Lung (tissue), 17 donors: ENCODE measurements at places on chromosomes 5 and 9.

DNA sequence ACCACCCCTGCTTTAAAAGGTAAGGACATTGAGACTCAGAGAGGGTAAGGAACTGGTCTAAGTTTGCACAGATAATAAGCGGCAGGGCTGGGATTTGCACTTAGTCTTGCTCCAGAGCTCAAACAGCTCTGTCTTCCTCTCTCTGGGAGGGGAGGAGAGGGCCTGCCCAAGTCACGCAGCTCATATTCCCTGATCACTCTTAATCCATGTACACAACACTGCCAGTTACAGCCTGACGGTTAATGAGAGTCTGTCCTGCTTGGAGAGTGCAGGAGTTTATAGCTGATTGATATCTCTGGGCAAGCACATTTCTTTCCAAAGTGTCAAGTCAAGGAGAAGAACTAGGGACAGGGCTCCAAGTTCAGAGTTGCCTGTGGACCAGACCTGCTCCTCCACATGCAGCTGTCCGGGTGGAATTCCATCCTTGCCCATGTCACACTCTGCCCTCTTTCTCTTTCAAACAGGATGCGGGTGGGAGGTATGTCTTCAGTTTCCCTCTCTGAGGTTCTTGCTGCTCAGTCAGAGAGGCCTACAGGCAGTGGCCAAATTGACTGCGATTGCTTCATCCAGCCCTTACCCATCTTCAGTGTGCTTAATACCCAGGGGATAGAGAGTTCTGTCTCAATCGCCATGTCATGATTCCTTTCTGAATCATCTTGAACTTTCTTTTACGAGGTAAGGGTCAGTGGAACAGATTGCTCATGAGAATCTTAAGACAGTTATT lies 54.5 kb downstream of the GALNT12 start:
- no peak for DNase-seq

DNA sequence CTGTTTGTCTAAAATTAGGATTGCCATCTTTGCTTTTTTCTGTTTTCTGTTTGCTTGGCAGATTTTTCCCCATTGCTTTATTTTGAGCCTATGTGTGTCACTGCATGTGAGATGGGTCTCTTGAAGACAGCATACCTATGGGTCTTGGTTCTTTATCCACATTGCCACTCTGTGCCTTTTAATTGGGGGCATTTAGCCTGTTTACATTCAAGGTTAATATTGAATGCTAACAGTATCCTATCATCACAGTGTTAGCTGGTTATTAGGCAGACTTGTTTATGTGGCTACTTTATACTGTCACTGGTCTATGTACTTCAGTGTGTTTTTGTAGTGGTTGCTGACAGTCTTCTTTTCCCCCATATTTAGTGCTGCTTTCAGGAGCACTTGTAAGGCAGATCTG lies 67.3 kb downstream of the ISOC1 start:
- DNase-seq, result no peak

GRCh38 chr5:52684051-52684450 lies 103.7 kb upstream of the ITGA1 start:
- no peak for DNase-seq

DNA sequence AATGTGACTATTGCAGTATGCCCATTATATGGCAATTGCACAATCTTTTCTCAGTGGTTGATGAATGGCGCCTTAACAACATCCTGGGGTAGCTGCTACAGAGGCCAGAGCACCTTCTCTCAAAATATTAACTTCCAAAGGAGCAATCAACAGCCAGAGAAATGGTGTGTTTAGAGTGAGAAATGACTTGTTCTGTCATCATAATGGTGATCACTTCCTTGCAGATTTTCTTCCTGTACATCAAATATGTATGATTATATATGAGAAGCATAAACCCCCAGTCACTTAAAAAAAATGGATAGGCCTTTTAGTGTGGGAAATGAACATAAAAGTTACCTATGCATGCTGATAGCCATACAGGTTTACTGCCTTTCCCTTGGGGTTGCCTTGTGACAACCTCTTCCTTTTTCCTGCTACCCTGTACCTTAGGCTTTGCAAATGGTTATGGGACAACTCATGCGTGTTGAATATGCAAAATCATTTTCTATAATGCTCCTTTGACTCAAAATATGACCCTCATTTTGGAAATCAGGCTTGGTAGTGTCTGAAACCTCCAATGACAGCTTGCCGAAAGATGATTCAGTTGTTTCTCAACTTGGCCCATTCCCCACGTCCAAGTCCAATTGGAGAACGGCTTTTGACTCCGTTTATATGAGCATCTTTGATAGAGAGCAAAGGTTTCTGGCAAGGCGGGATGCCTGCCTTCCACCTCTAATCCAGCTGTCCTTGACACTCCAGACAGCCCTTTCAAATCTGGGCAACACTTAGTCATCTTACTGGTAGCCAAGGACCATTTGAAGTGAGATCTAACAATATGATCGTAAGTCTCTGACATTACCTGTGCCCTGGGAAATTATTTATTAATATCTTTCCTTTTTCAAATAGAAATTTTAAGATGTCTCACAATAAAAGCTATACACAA lies 69.3 kb downstream of the SLC1A1 start:
- DNase-seq, result no peak

DNA sequence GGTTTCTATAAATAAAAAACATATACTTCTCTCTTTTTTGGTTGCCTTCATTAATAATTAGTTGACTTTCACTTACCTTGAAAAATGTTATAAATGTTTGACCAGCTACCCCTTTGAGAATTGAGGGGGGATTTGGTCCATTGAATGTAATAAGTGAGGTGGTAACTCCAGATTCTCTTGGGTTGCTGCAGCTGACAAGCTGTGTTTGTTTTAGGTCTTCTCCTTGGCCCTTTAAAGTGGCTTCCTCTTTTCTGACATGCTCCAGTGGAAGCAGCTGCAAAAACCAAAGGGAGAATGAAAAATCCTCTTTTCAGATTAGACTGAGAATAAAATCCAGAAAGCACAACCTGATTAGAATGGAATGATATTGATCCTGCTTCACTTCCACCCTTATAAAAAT lies 410.5 kb downstream of the TMEM38B start:
- no peak for DNase-seq

GRCh38 chr5:143085319-143085917 lies 315.2 kb downstream of the ARHGAP26 start:
- DNase-seq, result peak; percentile 88

- peak; percentile 64 for DNase-seq
Measured at GRCh38 chr5:151772029-151772845, 483 bp downstream of the G3BP1 start.

- DNase-seq, result peak; percentile 82
Measured at GRCh38 chr9:134356496-134357470, 30.5 kb downstream of the RXRA start.

DNA sequence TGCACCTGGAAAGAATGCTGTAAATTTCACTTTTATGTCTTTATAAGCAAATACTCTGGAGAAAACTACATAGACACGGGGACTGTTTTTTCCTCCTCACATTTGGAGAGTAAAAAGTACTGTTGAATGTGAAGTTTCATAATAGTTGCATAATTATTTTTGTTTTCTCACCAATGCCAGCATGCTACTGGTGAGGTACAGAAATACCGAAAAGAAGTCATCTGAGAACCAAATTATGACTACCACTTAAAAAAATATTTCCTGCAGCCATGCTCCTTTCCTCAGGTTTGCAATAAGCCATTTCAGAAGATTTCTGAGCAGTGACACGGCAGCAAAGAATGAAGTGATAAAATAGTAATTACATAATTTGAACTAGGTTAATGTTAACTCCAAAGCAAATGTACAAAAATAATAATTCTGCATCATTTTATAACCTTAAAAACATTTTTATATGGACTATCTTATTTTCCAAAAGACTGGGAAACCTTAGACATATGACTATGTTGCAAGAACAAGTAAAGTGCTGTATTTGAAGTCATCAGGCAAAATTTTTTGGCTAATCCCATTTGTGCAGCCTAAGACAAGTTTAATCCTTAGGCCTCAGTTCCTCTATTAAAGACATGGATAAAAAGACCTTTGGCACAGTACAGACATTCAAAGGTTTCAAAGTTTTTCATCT lies 144.7 kb downstream of the PCSK1 start:
- DNase-seq, result no peak

- DNase-seq, result no peak
Measured at GRCh38 chr5:143259254-143259605, 144.3 kb downstream of the NR3C1 start.

DNA sequence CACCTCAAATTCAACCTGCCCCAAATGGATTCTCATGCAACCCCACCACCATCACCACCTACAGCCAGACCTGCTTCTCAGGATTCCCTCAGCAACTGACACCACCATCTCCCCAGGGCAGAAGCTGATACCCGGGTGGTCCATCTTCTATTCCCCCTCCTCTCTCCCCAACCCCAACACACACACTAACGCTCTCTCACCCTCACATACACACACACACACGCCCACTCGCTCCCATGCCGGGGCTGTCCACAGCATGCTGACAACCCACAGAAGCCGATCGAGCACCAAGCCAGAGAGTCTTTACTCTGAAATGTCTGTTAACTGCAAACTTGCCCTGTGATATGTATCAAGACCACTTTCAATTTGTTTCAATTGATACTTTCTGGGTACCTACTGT lies 28.4 kb downstream of the B4GALT1 start:
- DNase-seq, result no peak

- no peak for DNase-seq
Measured at GRCh38 chr5:37662789-37663485, 176.9 kb downstream of the GDNF start.

GRCh38 chr5:132060501-132061161 lies at the start of gene IL3:
Gene IL3 (plus strand): TSS chr5:132060655. CDS start chr5:132060707, 52 bp downstream.
- no peak for DNase-seq

- DNase-seq, result peak; percentile 64
Measured at GRCh38 chr5:104611135-104611767, 1048.7 kb upstream of the NUDT12 start.

GRCh38 chr5:148912714-148913398 lies 86.4 kb downstream of the ADRB2 start:
- no peak for DNase-seq

GRCh38 chr9:38119560-38120236 lies 50.7 kb upstream of the SHB start:
- DNase-seq, result no peak

DNA sequence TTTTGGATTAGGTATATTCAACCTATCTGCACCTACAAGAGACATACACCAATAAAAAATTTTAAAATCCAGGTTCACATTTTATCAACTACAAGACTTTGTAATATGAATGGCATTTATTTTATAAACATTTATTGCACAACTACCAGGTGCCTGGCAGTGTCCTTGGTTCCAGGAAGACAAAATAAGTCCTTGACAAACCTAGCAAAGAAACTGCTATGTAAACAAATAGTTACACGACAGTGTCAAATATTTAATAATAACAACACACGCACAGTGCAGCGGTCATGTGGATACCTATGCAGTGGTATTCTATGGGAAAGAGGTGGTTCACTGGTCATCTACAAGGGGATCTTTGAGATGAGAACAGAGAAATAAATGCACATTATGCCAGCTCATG lies 120.7 kb downstream of the MYO10 start:
- no peak for DNase-seq

GRCh38 chr9:89896806-89897340 lies 292.1 kb downstream of the GADD45G start:
- no peak for DNase-seq

GRCh38 chr9:83451308-83451707 lies 86.9 kb downstream of the FRMD3 start:
- no peak for DNase-seq

GRCh38 chr5:151015974-151016587 lies 4.3 kb upstream of the GPX3 start:
- DNase-seq, result no peak

- DNase-seq, result no peak
Measured at GRCh38 chr5:132680780-132681475, 7.1 kb downstream of the IL4 start.

DNA sequence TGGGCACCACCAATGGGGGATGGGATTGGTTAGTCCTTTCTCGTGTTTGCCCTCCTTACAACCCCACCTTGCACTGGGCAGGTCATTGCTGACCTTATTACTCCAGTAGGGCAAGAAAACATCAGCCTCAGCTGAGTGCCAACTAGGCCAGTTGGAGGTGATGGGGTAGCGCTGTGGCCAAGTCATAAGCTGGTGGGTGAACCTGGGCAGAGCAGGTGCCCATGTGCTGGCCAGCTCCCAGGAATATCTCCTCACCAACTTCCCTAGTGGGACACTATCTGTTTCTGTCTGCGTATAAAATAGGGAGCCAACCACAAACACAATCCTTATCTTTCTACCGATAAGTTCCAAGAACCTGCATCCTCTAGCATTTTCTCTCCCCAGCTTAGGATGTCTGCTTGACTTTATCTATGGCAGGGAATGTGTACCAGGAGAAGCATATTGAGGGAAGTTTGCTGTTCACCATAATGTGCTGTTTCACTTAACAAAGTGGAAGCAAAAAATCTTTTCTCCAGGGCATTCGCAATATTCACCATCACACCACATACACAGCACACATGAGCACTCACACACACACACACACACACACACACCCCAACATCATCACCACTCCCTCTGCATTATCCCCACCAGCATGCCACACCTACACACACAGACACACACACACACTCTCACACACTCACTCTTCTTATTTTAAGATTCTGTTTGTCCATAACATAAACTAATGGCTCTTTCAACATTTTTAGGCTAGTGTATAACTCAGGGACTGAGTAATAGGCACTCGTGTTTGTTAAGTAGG lies 390.0 kb downstream of the ENC1 start:
- DNase-seq, result no peak

DNA sequence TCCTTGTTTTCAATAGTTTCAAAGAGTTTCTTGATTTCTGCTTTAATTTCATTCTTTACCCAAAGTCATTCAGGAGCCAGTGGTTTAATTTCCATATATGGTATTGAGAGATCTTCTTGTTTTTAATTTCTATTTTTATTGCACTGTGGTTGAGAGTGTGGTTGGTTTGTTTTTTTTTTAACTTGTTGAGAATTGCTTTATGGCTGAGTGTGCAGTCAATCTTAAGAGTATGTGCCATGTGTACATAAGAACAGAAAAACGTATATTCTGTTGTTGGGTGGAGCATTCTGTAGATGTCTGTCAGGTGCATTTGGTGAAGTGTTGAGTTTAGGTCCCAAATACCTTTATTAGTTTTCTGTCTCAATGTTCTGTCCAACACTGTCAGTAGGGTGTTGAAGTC lies 26.7 kb upstream of the IPPK start:
- DNase-seq, result no peak

DNA sequence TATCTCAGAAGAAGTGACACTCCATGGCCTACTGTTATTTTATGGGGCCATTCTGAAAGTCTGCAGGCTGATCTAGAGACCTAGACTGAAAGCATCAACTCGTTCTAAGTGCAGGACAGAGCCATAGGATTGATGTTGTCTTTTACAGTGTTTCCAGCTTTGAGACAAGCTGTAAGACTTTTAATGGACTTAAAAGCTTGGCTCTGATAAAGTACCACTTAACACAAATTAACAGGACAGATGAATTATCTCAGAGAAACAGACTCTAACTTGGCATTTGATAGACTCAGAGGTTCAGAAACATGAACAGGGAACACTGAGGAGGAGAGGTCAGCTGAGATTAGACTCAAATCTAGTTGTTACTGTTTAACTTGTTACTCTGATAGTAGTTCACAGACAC lies 203.2 kb downstream of the TLR4 start:
- DNase-seq, result no peak

- no peak for DNase-seq
Measured at GRCh38 chr5:72159501-72159911, 52.2 kb downstream of the MAP1B start.
